ENCODE measurements at places on chromosomes 11 and 22.

DNA sequence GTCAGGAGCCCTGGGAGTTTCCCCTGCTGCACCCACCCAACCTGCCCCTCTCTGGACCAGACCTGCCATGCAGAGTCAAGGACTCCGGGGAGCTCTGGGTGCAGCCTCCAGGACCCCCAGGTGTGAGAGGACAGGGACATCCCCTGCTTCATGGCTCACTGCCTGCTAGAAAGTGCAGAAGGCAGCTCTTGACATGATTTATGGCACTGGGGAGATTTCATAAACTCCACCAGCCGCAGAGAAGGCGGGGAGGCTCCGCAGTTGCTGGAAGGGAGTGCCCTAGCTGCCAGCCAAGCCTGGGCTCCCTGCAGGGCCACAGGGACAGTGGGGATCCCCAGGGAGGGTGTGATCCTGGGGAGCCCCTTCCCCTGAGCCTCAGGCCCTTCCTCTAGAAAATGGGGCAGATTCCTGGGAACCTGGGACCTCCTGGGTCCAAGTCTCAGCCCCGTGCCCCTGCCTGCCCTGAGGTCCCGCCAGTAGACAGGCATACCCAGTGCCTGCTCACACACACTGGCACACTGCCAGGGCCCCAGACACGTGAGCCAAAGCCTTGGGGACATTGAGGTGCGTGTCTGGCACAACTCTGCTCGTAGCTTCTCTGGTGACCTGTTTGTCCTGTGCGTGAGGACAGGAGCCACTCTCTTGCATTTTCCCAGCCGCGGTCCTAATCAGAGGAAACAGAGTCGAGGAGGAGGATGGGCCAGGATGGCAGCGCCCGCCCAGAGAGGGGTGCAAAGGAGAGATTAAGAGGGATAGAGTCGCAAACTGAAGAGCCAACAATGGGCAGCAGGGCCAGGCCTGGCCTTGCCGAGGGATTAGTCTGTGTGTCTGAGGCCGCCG is 13.8 kb downstream of the CABP7 start:
- no peak for DNase-seq

- DNase-seq = no peak
Measured at GRCh38 chr11:111347723-111348115, 31.4 kb downstream of the POU2AF1 start.

DNA sequence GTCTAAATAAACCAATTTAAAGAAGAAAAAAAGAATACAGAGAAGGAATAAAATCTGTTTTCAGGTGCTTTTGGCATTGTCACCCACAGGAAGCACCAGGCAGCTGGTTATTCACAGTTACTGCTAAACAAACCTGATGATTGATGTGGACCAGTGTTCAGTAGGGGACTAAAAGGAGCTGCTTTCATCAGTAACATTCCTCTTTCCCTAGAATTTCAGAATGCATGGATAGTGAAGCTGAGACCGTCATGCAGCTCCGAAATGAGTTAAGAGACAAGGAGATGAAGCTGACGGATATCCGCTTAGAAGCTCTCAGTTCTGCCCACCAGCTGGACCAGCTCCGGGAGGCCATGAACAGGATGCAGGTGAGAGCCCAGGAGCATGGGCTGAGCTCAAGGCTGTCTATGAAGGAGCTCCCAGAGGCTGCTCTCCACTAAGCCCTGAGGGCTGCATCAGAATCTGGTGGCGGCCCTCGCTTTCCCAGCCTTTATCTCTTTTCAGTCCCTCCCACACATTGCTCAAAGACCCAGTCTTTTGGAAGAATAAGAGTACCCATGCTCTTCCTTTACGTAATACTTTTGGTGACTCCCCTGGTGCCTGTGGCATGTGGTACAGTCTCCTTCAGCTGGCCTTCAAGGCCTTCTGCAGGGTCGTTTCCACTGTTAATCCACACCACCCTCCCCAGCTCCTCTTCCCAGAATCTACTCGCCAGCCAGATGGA is 69.5 kb downstream of the DBX1 start:
- DNase-seq = no peak

- no peak for DNase-seq
Measured at GRCh38 chr22:33984211-33984610, 63.9 kb upstream of the LARGE1 start.

GRCh38 chr22:50072714-50073538 is 12.3 kb downstream of the MLC1 start:
- DNase-seq = no peak

GRCh38 chr11:8333376-8333775 is 69.7 kb upstream of the LMO1 start:
- DNase-seq = no peak

GRCh38 chr11:118910309-118911112 is 15.2 kb downstream of the BCL9L start:
- no peak for DNase-seq

- DNase-seq = no peak
Measured at GRCh38 chr11:125140233-125140632, 24.3 kb upstream of the PKNOX2 start.

GRCh38 chr11:2698386-2699184 is 1.2 kb downstream of the KCNQ1OT1 start:
- DNase-seq = no peak

- no peak for DNase-seq
Measured at GRCh38 chr11:9177438-9178091, 86.2 kb upstream of the SCUBE2 start.

DNA sequence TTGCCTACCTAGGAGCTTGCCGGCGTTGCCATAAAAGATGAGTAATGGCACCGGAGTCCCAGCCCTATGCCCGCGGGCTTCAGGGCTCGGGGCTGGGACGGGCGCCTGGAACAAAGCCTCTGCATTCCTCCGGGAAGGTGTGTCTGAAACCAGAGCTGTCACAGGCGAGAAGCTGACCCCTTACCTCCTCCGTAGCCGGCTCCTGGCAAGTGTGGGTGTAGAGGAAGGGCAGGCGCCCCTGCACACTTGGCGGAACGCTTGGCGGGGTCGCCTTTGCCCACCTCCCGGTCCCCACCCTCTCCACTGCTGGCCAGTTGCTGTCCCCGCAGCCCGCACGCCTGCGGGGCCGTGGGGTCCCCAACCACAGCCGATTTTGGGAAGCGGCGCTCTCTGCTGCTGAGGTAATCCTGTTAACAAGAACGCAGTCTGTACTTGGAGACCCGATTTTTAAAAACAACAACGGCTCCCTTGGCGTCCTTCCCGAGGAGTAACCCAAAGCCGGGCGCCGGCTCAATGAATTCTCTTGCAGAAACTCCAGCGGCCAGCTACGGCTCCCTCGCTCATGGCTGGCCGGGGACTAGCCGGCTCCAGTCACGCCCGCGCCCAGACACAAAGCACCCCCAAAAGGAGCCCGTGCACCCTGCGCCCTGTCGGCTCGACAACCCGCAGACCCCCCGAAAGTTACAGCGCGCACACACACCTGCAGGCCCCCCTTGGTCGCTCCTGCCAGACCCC is 89.2 kb downstream of the PLEKHA7 start:
- DNase-seq = no peak

- no peak for DNase-seq
Measured at GRCh38 chr11:20656901-20657300, 12.5 kb upstream of the NELL1 start.

GRCh38 chr11:83115551-83115950 is 41.4 kb upstream of the PCF11 start:
- no peak for DNase-seq

DNA sequence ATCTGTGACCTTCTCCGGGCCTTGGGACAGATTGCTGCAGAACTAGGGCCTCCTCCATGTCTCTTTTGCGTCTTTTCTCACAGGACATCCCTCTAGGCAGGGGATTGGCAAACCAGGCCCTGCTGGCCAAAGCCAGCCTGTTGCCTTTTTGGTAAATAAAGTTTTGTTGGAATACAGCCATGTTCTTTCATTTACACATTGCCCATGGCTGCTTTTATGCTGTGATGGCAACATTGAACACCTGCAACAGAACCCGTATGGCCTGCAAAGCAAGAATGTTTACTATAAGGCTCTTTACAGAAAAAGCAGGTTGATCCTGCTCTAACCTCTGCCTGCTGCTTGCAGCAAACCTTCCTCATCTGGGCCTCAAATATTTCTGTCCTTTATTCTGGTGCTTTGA is 56.8 kb upstream of the B3GAT1 start:
- DNase-seq = no peak

GRCh38 chr11:45176996-45177395 is 30.6 kb downstream of the PRDM11 start:
- DNase-seq = no peak

- no peak for DNase-seq
Measured at GRCh38 chr11:131940126-131940525, 569.7 kb downstream of the NTM start.

- no peak for DNase-seq
Measured at GRCh38 chr11:2477254-2477653, 32.4 kb downstream of the KCNQ1 start.

DNA sequence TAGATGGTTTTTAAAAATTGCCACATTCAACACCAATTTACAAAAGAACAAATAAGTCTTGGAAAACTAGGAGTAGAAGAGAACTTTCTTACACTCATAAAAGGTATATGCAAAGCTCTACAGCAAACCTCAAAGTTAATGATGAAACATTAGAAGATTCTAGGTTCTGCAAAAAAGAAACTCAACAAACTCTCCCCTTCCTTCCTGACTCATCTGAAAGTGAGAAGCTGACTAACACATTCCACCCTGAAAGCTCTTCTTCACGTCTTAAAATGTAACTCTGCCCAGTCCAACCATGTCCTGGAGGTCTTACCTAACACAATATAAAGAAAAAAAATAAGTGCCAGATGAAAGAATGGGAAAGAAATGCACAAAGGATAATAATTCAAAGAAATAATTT is 218.9 kb upstream of the ISX start:
- DNase-seq = no peak

DNA sequence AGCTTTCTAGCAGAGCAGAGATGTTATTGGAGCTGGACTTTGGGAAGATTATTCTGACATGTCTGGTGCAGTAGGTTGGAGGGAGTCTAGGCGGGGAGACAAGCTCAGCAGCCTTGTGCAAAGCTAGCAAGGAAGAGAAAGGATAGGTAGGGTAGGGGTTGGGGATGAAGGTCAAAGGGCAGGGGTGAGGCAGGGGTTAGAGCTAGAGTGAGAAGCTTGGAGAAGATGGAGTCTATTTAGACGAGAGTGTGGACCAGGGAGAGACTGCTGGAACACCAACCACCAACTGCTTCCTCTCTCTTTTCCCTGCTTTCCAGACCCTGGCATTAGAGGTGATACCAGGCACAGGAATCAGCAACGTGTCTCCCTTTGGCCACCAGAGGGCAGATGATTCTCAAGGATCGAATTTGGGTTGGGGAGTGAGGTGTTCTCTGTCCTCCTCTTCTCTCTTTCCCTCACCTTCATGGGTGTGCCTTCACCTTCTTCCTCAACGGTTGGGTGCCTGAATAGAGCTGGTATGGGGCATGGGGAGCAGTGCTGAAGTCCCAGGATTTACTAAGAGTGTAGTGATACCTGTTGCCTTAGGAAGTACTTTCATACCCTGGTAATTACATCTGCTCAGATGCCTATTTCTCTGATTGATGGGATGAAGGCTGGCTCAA is 1.8 kb upstream of the MARK2 start:
- DNase-seq = peak; percentile 50

DNA sequence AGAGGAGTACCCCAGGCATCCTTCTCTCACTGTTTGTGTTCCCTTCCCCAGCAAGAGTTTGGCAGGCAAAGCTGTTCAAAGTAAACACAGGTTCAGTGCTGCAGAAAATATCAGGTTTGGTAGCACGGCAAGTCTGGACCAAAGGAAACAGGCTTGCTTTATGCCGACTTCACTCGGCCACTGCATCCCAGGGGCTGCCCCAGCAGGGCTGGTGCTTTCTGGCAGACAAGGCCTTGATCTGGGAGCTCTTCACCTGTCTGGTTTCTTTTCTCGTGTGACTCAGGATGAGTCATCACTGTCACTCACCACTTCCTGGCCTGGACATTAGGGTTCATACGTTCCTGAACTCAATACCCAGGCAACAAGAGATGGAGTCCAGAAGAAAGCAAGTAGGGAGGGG is 52.6 kb upstream of the NAV2 start:
- DNase-seq = no peak

- no peak for DNase-seq
Measured at GRCh38 chr11:115665175-115665821, 161.1 kb upstream of the CADM1 start.

DNA sequence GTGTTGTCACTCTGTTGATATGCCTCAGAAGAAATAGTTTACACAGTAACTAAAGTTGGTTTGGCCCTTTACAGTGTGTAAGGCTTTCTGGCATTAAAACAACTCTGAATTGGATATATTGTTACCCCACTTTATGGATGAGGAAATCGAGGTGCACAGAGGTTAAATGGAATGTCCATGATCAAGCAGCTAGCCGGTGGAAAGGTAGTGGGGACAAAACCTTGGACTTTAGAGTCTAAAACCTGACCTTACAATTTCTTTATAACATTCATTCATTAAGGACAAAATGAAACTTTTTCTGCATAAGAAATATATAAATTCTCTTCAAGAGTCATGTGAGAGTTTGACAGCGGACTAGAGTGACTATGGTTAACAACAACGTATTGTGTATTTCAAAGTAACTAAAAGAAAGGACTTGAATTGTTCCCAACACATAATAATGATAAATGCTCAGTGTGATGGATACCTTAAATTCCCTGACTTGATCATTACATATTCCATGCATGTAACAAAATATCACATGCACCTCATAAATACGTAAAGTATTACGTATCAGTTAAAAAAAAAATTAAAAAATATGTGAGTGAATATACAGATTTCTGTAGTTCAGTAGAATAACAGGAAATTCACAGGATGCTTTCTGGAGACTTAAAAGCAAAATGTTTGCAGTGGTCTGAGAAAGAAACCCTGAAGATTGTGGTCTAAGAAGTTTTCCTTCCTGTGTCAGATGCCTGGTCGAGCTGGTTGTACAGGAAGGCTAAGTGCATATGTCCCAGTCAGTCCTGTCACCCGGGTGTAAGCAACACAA is 51.0 kb downstream of the TEAD1 start:
- DNase-seq = no peak

- DNase-seq = no peak
Measured at GRCh38 chr11:76657187-76658170, 13.1 kb downstream of the LRRC32 start.
